CD4-positive, alpha-beta memory T cell (primary cell): ENCODE measurements at places on chromosomes 5 and 9. TPM values are rescaled to one million over a fixed set of nuclear protein-coding genes. Genes with fewer than 3 reads are reported as not detected.

DNA sequence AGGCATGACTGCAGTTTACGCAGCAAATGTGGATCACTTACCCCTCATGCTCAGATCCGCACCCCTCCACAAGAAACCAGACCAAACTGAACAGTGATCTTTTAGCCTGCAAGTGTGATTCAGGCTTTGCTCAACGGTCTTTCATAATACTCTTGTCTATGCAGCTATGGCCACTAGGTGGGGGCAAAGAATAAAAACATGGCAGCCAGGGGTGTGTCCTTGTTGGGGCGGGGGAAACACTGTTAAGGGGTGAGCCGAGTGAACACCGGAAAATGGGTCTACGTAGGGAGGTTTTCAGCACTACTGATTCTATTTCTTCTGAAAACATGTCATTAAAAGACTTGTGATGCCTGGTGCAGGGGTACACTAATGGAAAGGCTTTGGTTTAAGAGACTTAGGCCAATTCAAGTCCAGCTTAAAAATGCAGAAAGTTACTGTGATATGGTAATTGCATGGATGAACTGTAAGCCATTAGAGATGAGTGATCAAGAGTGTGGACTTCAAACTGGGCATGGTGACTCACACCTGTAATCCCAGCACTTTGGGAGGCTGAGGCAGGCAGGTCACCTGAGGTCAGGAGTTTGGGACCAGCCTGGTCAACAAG is 49.9 kb upstream of the GPR151 start:
- peak; percentile 42 for DNase-seq

- DNase-seq, result no peak
Measured at GRCh38 chr5:126115059-126115629, 308.1 kb upstream of the GRAMD2B start.

GRCh38 chr5:173866858-173867679 is 21.1 kb upstream of the CPEB4 start:
- DNase-seq, result no peak

GRCh38 chr5:125550274-125550673 is 803.8 kb upstream of the ZNF608 start:
- no peak for DNase-seq

PRDM9 gene
- not detected for total RNA-seq

DNA sequence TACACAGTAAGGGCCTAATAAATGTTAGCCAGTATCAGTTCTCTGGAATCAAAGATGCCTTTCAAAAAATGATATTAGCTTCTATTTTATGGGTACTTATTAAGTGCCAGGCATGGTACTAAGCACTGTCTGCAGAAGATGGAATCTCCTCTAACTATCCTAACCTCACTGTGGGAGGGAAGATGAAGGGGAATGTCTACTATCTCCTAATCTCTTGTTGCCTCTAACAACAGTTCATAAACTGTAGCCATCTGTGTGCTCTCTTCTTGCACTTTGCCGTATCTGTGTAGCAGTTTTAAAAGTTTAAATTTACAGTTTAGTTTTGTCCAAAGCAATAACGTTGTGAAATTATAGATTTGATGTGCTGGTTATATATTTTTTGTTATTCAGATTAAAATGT is 99.6 kb upstream of the CCDC112 start:
- no peak for DNase-seq

- DNase-seq, result no peak
Measured at GRCh38 chr9:85700330-85700729, 41.4 kb downstream of the AGTPBP1 start.

SLCO6A1 gene
- total RNA-seq, result not detected

TAF11L5 gene
- not detected for total RNA-seq

AHRR gene
- 1.2 TPM for total RNA-seq

PCDHA1 gene
- not detected for total RNA-seq
